ENCODE measurements at places on chromosomes 16 and 17.

- no peak for DNase-seq
Measured at GRCh38 chr16:74747716-74748615, 26.7 kb downstream of the FA2H start.

DNA sequence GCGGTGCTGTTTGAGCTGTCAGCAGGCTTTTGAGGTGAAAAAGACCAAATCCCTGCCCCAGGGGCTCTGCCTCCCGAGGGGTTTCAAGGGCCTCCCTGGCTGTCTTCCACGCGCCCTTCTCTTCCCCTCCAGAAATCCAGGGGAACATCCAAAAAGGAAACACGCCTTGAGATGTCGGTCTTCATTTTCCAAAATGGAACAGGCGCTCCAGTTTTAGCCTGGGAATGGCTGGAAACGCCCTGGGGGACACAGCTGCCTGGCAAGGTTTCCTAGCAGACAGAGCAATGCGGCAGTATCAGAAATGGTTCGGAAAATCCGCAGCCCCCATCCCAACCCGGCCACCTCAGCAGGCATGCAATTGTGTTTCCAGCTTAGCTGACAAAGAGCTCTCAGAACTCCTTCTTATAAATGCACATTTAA is 16.6 kb upstream of the LITAF start:
- no peak for DNase-seq

GRCh38 chr17:74779948-74780400 is 3.8 kb upstream of the NAT9 start:
- no peak for DNase-seq

DNA sequence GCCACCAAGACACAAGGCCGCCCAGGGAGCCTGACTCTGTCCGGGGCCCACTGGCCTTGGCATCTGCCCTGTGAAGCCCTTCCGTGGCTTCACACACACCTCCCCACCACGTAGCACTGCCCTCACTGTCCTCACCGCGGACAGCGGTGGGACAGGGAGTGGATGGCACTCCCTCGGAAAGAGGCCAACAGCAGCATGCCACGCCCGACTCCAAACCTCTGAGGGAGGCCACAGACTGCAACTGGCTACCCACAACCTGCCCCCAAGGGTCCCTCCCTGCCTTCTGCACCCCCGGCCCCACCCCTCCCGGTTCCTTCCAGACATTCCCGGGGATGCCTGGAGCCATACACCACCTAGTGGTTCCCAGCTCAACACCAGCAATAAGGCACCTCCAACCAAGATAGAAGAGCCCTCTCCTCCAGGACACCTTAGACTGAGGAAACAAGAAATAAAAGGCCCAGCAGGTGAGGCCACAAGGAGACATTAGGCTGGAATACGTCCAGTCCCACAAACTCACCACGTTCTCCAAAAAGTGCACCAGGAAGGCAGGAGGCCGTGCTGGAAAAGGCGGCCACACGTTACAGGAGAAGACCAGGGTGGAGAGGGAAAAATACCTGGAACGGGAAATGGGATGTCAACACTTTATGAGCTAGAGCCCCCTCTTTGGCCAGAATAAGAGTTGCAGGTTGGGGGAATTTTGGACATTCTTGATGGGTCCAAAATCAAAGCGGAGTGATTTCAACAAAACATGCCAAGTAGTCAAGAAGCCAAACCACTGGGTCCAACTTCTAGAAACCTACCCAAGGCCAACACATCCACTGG is 310.0 kb downstream of the SOX9 start:
- no peak for DNase-seq

- DNase-seq: no peak
Measured at GRCh38 chr16:19595043-19595767, 39.7 kb downstream of the VPS35L start.
